GM12891 (cell line): ENCODE measurements at places on chromosomes 11 and 22.

DNA sequence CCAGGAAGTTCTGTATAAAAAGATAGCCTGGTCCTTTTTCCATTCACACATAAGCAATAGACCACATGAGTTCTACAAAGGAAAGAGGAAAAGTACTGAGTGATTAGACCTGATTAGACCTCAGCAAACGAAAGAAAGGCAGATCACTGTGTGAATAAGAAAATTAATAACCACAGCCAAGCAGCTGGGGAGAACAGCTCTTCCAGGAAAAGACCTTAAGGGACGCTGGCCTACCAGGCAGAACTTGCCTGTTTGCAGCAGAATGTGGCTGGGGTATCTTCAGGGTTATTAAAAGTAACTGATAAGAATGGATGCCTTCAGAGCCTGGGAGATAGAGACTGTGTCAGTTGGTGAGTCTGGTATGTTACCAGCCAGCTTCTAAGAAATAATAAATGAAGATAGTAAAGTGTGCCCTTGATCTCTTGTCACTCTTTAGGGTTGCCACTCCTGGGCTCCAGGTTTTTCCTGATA, 172.9 kb downstream of the DBX1 start:
- DNase-seq: no peak

GRCh38 chr11:18765554-18765953, 26.0 kb downstream of the PTPN5 start:
- DNase-seq: no peak

DNA sequence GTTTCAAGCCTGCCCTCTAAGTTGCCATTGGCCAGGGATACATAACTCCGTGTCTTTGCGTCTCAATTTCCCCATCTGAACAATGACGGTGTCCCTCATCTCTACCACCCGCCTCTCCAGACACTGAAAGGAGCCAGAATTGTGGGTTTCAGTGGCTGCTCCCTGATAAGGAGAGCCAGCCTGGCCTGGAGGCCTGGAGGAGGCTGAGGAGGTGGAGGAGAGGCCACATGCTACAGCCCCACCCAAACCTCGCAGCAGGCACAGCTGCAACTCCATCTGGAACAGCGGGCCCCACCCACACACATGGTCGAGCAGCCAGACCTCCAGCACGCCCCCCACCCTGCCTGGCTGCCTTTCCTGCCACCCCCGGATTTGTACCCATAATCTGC, 34.4 kb upstream of the CD82 start:
- no peak for DNase-seq

DNA sequence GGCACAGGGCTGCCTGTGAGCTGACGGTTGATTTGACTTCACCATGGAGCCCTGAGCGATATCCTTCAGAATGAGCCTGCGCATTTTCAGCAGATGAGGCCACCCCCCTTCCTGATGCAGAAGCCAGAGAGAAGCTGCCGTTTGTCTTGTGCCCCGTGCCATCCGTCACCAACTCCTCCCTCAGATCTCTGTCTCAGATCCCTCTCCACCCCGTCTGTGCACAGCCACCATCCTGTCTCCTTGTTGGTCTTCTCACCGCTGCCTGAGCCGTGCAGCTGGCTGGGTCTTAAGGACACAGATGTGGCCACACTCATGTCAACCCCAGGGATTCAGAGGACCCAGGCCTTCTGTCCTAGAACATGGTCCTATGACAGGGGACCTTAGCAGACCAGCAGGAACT, 293.9 kb downstream of the TBC1D22A start:
- no peak for DNase-seq

GRCh38 chr11:1467270-1467669, 19.3 kb downstream of the MOB2 start:
- no peak for DNase-seq

DNA sequence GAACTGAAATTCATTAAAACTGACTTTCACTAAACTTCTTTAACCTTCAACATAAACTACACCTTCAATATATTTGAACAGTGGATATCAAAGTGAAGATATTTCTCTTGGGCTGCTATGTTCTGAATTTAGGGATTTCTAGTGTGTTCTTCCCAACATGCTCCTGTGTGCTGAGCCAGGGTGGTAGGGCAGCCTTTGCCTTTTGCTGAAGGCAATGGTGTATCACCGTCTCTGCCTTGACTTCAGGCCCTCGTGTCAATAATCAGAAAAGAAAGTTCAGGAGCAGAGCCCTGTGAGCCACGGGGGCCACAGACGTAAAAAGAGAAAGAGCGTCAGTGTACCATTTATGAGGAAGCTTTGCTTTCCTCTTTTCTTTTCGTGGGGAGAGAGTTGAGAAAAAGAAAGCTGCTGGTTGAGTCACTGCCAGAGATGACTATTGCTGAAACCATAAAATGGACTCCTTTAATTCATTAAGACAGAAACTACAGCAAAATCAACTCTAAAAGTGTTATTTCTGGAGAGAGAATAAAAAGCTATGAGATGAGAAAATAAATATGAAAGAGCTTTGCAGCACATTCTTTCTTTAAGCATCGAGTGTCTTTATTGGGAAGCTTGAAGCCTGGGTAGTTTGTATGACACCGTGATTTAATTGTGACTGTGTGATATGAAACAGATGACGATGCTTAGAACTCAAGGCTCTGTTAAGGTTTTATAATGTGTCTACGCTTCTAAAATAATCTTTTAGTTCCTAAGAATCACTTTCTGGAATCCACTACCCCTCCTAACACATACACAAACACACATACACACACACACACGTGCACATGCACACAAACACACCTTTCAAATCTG, 271.8 kb upstream of the MTNR1B start:
- no peak for DNase-seq

GRCh38 chr11:70420496-70420895, 22.2 kb downstream of the CTTN start:
- DNase-seq: no peak

DNA sequence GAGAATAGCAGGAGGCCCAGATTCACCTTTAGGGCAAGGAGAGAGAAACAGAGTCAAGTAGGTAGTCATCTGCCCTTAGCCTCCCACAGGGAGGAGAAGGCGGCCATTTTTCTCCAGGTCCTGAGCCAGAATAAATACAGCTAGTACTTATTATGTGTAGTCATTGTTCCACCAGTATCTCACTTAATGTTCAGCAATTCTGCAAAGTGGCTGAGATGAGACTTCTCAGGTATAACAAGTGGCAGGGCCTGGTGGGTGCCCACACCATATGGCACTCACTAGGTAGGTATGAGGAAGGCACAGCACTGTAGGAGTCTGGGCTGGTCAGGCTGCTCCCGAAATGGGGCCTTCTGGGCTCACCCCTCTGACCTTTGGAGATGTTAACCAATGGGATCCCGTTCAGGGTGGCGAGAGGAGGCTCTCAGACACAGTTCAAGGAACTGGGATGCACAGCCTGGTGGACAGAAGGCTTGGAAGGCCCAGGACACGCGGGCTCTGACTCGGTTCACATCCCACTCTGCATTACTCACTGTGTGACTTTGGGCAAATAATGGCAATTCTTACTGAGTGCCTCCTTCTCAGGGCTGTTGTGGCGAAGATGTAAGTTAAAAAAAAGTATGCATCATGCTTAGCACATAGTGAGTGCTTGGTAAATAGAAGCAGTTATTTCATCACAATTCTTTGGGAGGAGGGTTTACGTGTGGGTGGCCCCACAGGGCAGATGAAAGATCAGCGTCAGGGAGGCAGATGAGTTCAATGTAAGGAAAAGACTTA, 25.1 kb downstream of the RTN4RL2 start:
- DNase-seq: no peak

GRCh38 chr11:10418950-10419310, 36.1 kb upstream of the AMPD3 start:
- no peak for DNase-seq

- no peak for DNase-seq
These were observed 5.2 kb downstream of the PPP2R1B start for GRCh38 chr11:111761036-111761435.

GRCh38 chr11:97158243-97158642, 768.4 kb downstream of the JRKL start:
- DNase-seq: no peak

GRCh38 chr22:34105461-34106062, 185.3 kb upstream of the LARGE1 start:
- DNase-seq: no peak

- no peak for DNase-seq
These were observed 23.3 kb upstream of the PHF21B start for GRCh38 chr22:45033136-45033535.

DNA sequence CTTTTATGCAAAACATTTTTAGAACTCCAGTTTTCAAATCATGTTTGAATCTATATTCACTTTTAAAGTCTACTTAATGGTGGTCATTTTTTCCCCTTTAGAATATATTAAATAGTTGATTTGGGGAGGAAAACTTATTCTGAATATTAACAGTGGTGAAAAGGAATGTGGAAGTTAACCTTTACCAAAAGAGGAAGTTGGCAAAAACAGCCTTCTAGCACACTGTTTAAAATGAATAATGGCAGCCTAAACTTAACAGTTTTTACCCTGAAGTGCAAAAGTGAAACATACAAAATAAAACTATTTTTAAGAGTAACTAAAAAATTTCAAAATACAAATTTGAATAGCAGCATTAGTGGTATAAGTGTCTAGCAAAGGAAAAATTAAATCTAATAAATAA, 86.4 kb downstream of the GRK3 start:
- DNase-seq: no peak

DNA sequence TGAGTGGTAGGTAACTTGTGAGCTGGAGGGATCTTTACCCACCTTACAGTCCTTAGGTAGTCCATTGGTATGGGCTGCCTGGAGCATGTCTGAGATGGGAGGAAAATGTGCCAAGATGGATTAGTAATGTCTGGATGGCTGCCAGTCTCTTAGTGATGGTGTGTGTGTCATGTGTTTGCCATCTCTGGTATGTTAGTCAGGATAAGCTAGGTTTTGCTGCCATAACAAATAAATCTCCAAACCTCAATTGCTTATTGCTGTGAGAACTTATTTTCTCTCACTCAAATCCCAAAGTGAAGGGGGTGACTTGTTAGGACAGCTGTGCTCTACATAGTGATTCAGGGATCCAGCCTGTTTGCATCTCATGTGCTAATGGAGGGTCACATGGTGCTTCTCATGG, 40.9 kb upstream of the MYEOV start:
- DNase-seq: no peak

GRCh38 chr11:60158636-60159035, 24.2 kb downstream of the MS4A6A start:
- DNase-seq: no peak

GRCh38 chr11:117871160-117871559, 5.3 kb downstream of the FXYD6 start:
- DNase-seq: no peak

GRCh38 chr11:93655581-93656255, 5.8 kb upstream of the CEP295 start:
- no peak for DNase-seq

- no peak for DNase-seq
These were observed 79.6 kb downstream of the PHF21B start for GRCh38 chr22:44930016-44930710.

- peak; percentile 48 for DNase-seq
These were observed 95.5 kb downstream of the RPL27A start for GRCh38 chr11:8777907-8778767.

GRCh38 chr11:8218409-8218808, 45.3 kb downstream of the LMO1 start:
- no peak for DNase-seq

GRCh38 chr11:119712459-119713358, 16.3 kb downstream of the NECTIN1 start:
- no peak for DNase-seq

DNA sequence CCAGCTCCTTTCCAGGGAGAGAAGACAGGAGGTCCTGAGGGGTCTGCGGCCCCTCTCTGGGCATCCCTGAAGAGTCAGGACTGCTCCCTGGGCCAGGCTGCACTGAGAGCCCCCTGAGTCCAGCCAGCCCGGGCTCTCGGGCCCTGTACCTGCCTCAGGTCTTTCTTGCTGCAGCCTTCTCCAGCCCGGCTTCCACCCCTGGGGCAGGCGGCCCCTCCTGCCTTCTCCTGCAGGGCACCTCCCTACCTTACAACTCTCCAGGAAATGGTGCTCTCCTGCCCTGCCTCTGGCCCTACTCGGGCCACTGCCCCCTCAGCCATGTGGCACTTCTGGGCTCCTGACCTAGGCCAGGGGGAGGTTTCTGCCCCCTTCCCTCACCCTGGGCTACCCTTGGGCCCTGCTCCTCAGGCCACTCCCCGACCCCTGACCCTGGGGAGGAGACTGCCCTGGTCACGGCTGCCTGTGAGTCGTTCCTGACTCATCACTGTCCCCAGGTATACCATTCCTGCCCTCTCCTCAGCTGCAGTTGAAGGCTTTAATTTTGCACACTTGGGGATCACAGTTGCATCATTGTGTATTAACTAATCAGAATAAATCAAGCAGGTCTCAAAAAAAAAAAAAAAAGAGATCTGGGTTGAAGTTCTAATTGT, 251.1 kb downstream of the NXPE2 start:
- no peak for DNase-seq

- DNase-seq: no peak
These were observed 596 bp upstream of the TNRC6B start for GRCh38 chr22:40176921-40177737.

DNA sequence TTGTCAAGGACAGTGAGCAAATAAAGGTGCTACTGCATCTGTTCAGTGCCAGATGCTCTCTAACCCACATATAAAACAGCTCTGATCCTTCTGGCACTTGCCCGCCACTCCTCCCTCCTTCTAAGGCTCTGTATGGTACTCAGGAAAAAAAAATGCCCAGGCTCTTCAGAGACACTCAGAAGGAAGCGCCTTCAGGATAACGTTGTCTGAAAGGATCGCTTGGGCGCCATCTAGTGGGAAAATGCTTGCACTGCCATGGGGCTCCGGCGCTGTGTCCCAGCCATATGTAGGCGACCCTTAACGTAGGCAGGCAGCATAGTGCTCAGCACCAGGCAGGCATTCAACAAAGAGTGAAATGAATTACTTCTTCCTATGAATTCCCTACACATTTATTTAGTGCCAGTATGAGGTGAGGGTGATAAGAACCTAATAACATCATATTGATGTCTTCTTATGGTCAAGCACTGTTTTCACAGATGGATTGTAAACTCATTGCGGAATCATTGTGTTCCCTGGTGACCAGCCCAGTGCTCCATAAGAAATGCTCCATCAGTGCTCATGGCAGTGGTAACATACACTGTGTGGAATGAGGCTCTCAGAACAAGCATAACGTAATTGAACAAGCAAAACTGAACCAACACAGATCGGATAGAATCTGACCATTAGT, 39.6 kb downstream of the PAMR1 start:
- DNase-seq: peak; percentile 28

GRCh38 chr11:67349036-67349435, 4.3 kb downstream of the POLD4 start:
- DNase-seq: no peak

- no peak for DNase-seq
These were observed 302.6 kb upstream of the FAT3 start for GRCh38 chr11:91921974-91922373.

DNA sequence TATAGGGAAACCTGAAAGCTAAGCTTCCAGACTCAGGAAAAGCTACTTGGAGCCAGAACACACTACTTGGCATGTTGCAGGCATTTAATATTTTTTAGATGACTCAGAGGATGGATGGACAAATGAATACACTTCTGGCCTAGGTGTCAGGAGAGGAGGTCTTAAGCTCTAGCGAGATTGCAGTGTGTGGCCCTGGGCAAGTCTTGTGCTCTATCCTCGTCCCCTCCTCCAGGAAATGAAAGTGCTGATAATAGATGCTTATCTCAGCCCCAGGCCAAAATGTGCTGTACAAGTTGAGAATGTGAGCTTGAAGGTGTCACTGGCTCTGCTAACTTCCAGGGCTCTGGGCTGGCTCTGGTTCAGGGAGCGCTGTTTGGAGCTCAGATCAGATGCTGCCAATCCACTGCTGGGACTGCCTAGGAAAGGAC, 136.3 kb downstream of the PKNOX2 start:
- no peak for DNase-seq

- no peak for DNase-seq
These were observed 21.6 kb downstream of the SVIP start for GRCh38 chr11:22807855-22808570.
